ENCODE measurements at places on chromosomes 13 and 19.

DNA sequence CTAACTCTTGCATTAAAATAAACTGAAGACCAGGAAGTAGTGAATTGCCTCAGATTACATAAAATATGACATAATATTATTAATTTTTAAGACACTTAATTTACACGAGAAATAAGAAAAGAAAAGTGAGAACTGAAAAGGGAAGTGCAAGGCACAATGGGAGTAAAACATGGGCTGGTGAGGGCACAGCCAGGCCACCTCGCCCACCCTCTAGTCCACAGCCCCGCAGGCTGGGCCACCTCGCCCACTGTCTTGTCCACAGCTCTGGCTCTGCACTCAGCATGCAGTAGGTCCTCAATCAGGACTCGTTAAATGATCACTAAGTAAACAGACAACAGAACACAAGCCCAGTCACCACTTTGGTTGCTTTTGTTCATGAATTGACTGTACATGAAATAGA lies 67.8 kb upstream of the ARHGEF7 start:
- DNase-seq: no peak

- peak; percentile 51 for DNase-seq
These were observed 177.5 kb downstream of the NDFIP2 start for GRCh38 chr13:79658333-79658975.

DNA sequence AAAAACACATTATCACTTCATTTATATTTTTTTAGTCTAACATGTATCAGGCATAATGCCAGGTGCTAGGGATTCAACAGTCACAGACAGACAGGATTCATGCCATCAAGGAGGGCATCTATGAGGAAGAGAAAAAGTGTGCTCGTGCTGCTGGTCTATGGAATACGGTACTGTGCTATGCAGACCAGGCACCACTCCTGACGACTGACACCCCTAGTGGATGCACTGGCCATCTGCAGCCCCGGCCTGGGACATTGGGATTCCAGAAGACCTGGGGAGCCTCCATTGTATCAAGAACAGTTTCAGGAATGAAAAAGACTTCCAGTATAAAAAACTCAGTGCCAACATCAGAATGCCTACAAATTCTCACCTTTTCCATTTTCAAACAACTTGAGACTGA lies 94.0 kb downstream of the KLF12 start:
- peak; percentile 27 for DNase-seq

GRCh38 chr13:30502237-30502636 lies 36.5 kb upstream of the HMGB1 start:
- no peak for DNase-seq
